ENCODE measurements at places on chromosomes 3 and 15. TPM values are rescaled to one million over a fixed set of nuclear protein-coding genes. Genes with fewer than 3 reads are reported as not detected.

Gene ALDH1A3
- total RNA-seq: 141 TPM

Gene CNTN4
- 0.42 TPM for total RNA-seq

Gene RTP1
- total RNA-seq: not detected

Gene SHC4
- total RNA-seq: 0.24 TPM

Gene IL5RA
- 0.80 TPM for total RNA-seq

Gene MESP2
- 0.54 TPM for total RNA-seq

Gene AEN
- 13.2 TPM for total RNA-seq

Gene APBA2
- 21.5 TPM for total RNA-seq

Gene GOLGA8S
- total RNA-seq: not detected

Gene FMN1
- 5.7 TPM for total RNA-seq

Gene CPN2
- not detected for total RNA-seq

Gene TGM5
- not detected for total RNA-seq

Gene SYNPR
- total RNA-seq: not detected

Gene DLL4
- total RNA-seq: not detected

Gene CYP1A2
- total RNA-seq: not detected

Gene RTP4
- total RNA-seq: 2.0 TPM

Gene ZNF860
- total RNA-seq: 0.34 TPM

Gene CYP19A1
- 2.5 TPM for total RNA-seq

Gene FETUB
- not detected for total RNA-seq

Gene CD200
- not detected for total RNA-seq

Gene TNFAIP8L3
- total RNA-seq: 0.97 TPM

Gene TTLL13
- 0.06 TPM for total RNA-seq

Gene PRR20G
- total RNA-seq: not detected

Gene PLXNB1
- 11.5 TPM for total RNA-seq
